Hematopoietic multipotent progenitor cell treated with erythropoietin and hydrocortisone succinate and interleukin-3 and kit ligand, for 4 days (in vitro differentiated cells): ENCODE measurements at places on chromosomes 2 and 18.

GRCh38 chr2:57920342-57920939 is 126.2 kb upstream of the VRK2 start:
- no peak for DNase-seq

GRCh38 chr2:28612131-28612812 is 116.4 kb downstream of the PLB1 start:
- no peak for DNase-seq

- no peak for DNase-seq
Measured at GRCh38 chr2:229636571-229636970, 77.8 kb downstream of the DNER start.

DNA sequence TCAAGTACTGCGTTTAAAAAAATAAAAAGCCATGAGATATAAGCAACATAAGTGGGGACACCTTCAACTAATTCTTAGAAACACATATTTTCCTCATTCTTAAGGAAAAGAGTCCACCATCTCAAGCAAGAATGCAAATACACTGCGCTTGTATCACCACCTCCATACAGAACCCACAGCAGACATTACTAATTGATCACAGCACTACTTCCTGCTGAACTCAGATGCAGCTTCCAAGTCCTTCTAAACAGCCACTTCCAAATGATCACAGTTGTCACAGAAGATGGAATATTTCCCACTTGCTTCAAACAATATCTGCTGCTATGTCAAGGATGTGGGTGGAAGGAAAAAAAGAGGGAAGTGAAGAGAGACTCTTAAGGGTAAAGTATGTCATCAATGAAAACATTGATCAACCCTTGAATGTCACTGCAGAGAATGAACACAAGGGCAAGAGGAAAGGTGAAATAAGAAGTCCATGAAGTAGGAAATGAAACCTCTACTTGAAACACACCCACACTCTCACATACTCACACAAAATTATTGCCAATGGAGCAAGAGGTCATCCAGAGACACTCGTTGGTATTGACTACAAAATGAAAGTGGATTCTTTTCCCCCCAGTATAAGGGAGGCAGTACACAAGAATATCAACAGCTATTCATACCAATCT is 22.1 kb downstream of the TGFA start:
- DNase-seq, result no peak

DNA sequence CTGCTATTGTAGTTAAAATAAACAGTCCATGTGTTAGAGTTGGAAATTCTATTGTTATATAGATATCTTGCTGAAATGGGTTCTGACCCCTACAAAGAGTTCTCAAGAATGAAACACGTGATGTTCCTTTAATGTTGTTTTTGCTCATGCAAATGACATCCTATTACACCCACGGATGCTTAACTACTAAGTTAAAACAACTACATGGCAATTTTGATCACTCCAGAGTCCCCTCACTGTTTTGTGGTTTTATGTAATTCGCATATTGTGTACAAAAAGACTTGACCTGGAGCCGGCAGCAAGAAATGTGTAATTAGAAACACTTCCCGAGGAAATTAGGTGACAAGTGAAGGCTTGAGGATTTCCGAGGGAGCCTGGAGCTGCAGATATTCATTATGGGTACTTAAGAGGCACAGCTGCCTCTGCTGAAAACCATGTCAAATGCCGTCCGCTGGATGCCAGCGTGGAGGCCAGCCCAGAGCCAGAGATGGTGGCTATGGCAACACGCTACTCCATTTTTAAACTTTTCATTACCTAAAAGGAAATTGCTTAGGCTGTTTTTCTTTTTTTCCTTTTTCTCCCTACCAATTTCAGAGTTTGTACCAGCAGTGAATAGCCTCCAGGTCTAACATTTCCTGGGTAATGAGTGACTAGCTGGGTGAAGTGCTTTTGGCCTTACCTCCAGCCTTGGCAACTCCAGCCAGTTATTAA is 21.0 kb upstream of the CABLES1 start:
- no peak for DNase-seq

GRCh38 chr2:60806988-60807681 is 51.1 kb downstream of the PAPOLG start:
- peak; percentile 68 for DNase-seq

DNA sequence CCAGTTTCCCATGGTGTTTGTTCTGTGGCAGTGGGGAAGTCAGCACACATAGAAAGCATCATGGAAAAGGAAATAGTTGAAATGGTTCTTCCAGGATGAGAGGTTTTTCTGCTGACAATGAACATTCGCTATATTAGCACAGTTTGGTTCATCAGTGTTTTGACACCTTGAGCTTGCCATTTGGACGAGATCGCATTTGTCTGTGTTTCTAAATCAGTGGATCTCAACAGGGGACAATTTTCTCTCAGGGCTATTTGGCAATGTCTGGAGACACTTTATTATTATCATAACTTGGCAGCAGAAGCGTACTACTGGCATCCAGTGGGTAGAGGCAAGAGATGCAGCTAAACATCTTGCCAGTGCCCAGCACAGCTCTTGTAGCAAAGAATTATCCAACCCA is 74.6 kb downstream of the CD8B2 start:
- no peak for DNase-seq

- peak; percentile 70 for DNase-seq
Measured at GRCh38 chr2:113175042-113175628, 1.4 kb downstream of the PSD4 start.

DNA sequence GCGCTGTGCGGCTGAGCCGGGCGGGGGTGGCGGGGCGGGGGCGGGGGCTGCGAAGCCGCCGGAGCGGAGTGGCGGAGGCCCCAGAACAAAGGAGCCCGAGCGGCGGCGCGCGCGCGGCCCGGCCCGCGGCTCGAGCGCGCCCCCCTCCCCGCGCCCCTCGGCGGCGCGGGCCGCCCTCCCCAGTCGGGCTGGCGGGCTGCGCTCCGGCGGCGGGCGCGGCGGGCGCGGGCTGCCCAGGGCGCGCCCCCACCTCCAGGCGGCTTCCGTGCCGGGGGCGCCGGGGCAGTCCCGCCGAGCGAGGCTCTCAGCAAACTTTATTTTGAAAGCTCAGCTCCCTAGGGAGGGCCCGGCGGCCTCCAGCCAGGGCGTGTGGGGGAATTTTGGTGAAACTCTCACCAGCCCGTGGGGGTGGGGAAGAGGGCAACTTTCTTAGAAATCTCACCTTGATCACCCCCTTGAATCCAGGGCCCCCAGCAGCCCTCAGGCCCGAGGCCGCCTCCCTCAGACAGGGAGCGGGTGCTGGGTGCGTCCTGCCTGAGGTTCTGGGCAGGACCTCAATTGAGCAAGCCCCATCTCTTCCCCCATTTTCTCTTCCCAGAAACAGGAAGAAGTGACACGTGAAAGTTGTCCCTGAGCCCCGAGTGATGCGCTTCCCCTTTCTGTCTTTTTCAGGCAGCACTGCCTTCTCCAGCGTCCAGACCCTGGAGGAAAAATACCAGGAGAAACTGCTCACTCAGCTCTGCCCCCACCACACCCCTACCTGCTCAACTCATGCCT is 786 bp downstream of the TET3 start:
- DNase-seq, result peak; percentile 72

DNA sequence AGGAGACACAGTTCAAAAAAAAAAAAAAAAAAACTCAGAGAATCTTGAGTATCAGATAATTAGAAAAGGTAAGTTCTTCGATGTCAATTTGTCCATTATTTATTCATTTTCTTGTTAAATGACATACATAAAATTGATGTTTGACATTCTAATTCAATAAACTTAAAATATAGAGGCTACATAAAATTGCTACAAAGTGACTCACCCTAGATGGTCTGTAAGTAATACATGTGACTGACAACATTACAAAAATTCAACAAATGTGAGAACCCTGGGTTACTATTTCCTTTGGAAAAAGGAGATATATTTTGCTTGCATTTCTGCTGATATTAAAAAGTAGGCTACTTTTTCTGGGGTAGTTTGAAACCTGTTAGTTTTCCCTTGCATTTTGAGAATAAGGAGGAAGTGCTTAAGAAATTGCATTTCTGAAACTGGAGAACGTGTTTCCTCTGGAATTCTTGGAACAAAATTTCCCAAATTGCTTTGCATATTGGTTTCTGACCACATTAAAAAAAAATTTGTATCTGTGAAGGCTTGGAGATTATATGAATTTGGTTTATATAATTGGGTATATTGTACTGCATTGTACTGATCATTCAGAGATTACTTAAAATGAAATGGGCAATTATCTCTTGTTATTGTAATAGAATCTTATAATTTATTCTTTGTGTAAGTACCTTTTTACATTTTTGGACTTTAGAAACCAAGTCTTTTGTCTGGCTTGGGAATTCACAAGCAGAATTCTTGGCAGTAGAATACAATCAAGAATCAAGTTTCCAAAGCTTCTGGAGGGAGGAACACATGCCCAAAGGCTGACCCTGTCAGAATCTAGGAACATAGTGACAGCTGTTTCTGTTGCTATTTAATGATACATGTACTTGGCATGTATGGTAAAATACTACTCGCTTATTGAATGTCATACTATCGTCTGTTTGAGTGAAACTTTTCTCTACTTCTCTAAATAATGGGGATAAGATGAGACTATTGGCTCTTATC is 106.1 kb downstream of the DSEL start:
- no peak for DNase-seq

DNA sequence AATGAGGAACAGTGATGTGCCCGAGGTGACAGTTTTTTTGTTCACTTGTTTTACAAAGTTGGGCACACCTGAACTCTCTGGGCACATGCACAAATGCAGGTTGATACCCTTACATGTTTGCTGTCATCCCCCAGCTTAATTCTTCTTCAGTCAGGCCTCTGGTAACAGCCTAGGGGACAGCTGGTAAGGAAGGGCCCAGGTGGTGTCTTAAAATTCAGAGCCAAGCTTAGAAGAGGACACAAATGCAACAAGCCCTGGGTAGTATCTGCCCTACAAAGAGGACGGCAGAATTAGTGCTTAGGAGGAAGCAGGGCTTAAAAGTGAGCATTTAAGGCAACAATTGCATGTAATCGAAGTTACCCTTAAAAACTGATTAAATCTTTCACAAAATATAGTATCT is 171.9 kb upstream of the ACAA2 start:
- no peak for DNase-seq

- DNase-seq, result peak; percentile 91
Measured at GRCh38 chr18:48928787-48929186, 22.0 kb downstream of the SMAD7 start.

GRCh38 chr18:61572871-61573270 is 239.6 kb downstream of the CDH20 start:
- DNase-seq, result no peak

GRCh38 chr18:11115276-11115675 is 34.1 kb downstream of the PIEZO2 start:
- DNase-seq, result no peak

- DNase-seq, result no peak
Measured at GRCh38 chr2:64401529-64401880, 52.5 kb upstream of the LGALSL start.

GRCh38 chr2:67840460-67841068 is 222.2 kb downstream of the C1D start:
- DNase-seq, result peak; percentile 79

DNA sequence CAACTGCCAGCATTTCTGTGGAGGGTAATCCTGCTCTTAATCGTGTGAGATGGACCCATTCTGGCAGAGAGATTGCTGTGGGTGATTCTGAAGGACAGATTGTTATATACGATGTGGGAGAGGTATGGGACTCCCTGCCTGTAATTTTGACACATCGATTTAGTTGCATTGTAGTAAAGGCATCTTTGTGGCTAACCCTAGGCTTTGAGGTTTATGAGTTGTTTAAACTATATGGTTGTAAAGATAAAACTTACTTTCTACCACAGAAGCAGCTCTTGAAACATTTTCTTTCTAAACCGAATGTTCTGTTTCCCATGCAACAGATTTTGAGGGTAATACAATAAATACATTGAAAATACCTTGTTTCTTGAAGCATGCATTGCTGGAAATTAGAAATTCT is 58.5 kb downstream of the DYNC1I2 start:
- no peak for DNase-seq

- no peak for DNase-seq
Measured at GRCh38 chr18:621291-622043, 24.7 kb downstream of the CLUL1 start.

DNA sequence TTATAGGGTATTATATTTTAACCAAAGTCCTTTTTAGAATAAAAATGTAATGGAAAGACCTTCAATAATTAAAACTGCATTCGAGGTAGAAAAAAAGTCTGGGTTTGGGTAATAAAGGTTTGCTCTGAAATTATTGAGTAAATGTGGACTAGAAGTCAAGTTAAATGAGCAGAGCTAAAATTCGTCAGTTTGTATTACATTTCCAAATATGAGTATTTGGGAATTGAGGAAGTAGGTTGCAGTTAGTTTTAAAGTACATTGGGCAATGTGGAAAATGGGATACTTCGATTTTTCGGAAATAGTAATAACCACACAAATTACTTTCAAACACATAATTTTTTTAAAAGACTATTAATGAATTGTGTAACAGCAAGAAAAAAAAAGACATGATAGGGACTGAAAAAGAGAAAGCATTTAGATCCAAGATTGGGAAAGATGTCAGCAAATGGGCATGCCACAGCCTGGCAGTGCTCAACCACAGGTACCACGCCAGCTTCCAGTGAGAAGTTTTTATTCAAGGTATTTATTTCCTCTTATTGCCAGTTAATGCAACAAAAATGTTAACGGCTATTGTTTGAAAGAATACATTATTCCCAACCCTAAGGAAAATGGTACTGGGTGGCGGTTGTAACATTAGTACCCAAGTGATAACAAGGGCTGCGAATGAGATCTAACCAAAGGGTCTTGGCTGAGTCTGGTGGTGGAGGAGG is 50.0 kb downstream of the TTC39C start:
- DNase-seq, result no peak

GRCh38 chr18:37712776-37713175 is 147.2 kb upstream of the CELF4 start:
- no peak for DNase-seq
